ENCODE measurements at places on chromosomes 2 and 18. TPM values are rescaled to one million over a fixed set of nuclear protein-coding genes. Genes with fewer than 3 reads are reported as not detected.

- peak overlapping the region; percentile 55 for H3K27ac ChIP-seq
- peaks cover 32% of the 10 kb centered on the region for H3K4me1 ChIP-seq
- no peak overlapping the region for H3K4me3 ChIP-seq
Measured at GRCh38 chr2:190722835-190723234, 74.0 kb downstream of the NAB1 start.

- peak overlapping the region; percentile 92 for H3K27ac ChIP-seq
- H3K27me3 ChIP-seq = no peaks in the 10 kb centered on the region
- peak; percentile 60 for DNase-seq
- H3K4me3 ChIP-seq = no peak overlapping the region
- H3K36me3 ChIP-seq = peaks cover 2% of the 10 kb centered on the region
Measured at GRCh38 chr2:233418761-233419546, 64.7 kb downstream of the DGKD start.

DNA sequence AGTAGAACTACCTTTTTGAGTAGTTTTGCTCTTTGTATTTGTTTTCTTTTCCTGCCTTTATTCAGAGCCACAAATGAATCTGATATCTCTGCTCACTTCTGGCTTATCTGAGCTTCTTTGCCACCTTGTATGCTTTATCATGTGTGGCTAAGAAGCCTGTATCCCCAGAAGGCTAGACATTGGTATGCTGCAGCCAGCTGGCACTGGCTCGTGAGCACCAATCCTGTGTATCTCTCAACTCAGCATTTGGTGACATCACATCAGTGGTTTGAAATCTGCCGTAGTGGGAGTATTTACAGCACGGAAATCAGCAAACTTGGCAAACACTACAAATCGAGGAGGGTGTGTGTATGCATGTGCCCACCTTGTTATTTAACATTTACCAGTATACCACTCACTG, 183.7 kb upstream of the LHCGR start:
- peaks cover 24% of the 10 kb centered on the region for H3K27me3 ChIP-seq
- no peak for DNase-seq
- H3K27ac ChIP-seq = no peak overlapping the region
- no peak overlapping the region for H3K4me3 ChIP-seq
- no peaks in the 10 kb centered on the region for H3K36me3 ChIP-seq
- peaks cover 6% of the 10 kb centered on the region for H3K4me1 ChIP-seq

DNA sequence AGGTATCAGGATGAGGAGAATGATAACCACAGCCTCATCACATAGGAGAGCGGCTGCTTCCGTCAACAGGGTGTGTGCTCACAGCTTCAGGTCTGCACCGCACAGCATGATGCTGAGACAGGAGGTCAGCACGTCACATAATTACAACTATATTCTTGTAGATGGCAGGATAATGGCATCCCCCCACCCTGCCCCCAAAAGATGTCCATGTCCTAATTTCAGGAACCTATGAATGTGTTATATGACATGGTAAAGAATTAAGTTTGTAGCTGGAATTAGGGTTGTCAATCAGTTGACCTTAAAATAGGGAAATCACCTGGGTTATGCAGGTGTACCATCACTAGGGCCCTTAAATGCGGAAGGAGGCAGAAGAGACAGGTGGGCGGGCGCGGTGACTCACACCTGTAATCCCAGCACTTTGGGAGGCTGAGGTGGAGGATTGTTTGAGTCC, 73.9 kb downstream of the ARL4C start:
- H3K4me3 ChIP-seq = no peak overlapping the region
- no peak for DNase-seq
- H3K27me3 ChIP-seq = no peaks in the 10 kb centered on the region
- H3K27ac ChIP-seq = peak overlapping the region; percentile 85
- peaks cover 60% of the 10 kb centered on the region for H3K4me1 ChIP-seq

The ANKRD30B gene
- total RNA-seq = not detected

DNA sequence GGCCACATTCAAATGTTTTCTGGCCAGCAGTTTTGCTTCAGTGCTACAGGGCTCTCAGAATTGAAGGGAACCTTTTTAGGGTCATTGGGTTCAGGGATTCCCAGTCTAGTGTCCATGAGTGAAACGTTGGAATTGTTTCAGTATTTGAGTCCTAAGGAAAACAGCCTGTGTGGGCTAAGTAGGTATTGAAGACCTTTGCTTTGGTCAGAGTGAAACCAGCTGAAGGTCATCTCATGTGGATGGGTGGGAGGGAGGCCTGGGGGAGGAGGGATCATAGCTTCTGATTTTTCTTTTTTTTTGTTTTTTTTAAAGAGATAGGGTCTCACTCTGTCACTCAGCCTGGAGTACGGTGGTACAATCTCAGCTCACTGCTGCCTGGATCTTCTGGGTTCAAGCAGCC, 20.2 kb downstream of the B3GNT2 start:
- DNase-seq = no peak
- H3K4me1 ChIP-seq = peaks cover 49% of the 10 kb centered on the region
- H3K27me3 ChIP-seq = no peaks in the 10 kb centered on the region

DNA sequence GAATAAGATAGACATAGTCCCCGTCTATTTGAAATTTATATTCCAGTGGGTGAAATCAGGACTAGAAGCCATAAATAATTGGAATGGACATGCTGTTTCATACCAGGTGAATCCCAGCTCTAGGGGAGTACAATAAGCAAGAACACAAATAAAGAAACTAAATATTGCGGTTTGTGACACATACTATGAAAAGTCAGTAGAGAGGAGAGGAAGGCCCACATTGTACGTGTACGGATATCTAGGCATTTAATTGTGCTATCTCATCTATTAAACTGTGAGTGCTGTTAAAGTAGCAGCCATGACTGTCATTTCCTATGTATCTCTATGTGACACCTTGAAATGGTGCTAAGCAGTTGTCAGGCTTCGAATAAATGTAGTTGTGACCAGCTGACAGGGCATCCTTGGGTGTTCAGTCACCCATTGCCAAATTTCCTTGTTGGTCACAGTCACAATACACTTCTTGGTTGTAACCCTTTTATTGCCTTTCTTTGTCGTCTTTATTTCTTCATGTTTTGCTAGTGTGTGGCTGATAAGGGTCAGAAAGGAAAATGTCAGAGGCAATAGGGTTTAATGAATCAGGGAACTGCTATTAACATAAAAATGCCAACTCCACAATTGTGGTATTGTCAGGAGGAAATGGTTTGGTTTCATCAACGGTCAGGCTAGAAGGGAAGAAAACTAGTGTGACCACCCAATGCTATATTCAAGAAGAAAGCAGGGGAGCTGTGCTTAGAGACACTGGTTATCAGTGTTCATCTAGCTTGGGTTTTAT, 31.5 kb downstream of the CPO start:
- no peak overlapping the region for H3K27ac ChIP-seq
- peaks cover 9% of the 10 kb centered on the region for H3K27me3 ChIP-seq
- H3K36me3 ChIP-seq = no peaks in the 10 kb centered on the region
- H3K4me3 ChIP-seq = no peak overlapping the region
- no peak for DNase-seq

GRCh38 chr2:227877421-227878310, 6.2 kb downstream of the DAW1 start:
- H3K4me1 ChIP-seq = peaks cover 18% of the 10 kb centered on the region
- DNase-seq = peak; percentile 53
- H3K27ac ChIP-seq = peak overlapping the region; percentile 27

DNA sequence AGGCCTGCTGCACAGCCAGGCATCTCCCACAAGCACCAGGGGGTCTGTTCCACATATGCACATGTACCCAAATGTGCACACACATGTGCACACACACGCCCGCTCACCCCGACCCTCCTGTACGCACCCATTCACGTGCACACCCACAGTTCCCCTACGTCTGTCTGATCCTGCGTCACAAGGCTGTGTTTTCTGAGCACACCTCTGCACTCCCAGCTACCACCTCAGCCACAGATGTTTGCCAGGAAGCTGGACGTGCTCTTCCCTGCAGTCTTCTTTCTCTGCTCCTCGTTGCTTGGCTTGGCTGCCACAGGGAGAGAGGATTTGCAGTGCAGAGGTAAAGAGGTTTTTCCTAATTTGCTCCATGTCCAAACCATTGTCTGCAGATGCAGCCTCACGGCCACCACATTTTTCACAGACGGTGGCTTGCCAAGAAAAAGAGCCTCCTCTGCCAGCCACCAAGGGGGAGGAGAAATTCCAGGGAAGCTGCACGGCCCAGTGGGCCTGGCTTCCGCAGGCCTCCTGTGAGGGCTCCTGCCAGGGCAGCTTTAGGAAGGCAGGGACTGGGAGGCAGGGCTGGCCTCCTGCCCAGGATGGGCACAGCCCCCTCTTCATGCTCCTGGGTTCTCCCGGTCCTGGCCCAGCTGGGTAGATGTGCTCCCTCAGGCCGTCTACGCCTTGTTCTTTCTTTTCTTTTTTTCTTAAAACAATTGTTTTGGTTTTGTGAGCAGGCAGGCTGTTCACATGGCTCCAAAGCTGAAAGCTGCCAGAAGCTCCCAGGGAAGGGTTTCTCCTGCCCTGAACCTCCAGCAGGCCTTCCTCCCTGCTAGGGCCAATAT, 29.3 kb upstream of the HS6ST1 start:
- peak overlapping the region; percentile 68 for H3K27ac ChIP-seq
- peak; percentile 92 for DNase-seq
- peaks cover 4% of the 10 kb centered on the region for H3K36me3 ChIP-seq
- no peaks in the 10 kb centered on the region for H3K27me3 ChIP-seq
- no peak overlapping the region for H3K4me3 ChIP-seq

DNA sequence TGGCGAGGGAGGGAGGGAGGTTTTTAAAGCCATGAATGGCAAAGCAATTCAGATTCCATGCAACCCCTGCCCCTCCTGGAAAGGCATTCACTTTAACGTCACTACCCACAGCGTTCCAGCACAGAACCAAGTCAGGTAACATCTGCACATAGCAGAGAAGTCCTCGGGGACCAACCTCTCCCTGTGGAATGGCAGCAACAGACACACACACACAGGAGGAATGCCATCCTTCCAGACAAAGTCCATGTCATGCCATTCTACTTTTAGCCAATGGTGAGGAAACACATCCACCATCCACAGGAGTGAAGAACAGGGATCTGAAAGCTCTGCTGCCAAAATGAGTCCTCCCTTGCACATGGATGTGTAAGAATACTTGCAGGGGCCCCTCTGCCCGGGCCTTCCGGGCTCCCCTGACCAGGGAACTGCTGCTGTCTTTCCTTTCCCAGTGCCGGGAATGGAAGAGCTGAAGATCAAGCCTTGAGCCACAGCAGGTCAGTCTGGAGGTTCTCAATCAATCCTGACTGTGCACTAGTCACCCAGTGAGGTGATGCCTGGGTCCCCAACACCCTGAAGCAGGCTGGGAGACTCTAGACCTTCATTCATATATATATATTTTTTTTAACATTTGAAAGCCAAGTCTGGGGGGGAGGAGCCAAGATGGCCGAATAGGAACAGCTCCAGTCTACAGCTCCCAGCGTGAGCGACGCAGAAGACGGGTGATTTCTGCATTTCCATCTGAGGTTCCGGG, 63.7 kb downstream of the UXS1 start:
- H3K4me1 ChIP-seq = no peaks in the 10 kb centered on the region
- no peak overlapping the region for H3K27ac ChIP-seq
- peaks cover 4% of the 10 kb centered on the region for H3K36me3 ChIP-seq
- peak overlapping the region; percentile 38 for H3K4me3 ChIP-seq
- H3K27me3 ChIP-seq = no peaks in the 10 kb centered on the region

GRCh38 chr2:209547726-209548125, 123.9 kb downstream of the MAP2 start:
- H3K27ac ChIP-seq = no peak overlapping the region
- H3K27me3 ChIP-seq = no peaks in the 10 kb centered on the region
- peaks cover 24% of the 10 kb centered on the region for H3K4me1 ChIP-seq
- DNase-seq = no peak

DNA sequence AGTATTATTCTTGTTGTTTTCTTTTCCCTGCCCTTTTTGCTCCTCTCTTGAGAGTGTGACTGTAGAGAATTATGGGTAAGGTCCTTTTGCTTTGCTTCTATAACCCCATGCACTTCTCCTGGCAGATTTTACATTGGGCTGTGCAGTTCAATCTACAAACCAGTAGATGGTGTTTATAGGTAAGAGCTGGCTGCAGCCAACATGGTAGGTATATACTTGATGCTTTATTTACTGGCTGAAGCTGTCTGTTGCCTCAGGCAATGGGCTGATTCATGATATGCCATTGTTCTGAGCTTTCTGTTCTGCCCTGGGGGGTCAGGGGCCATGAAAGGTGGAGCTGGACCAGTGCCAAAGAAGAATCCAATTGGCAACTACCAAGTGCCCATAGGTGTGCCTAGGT, 48.3 kb upstream of the MYL1 start:
- no peaks in the 10 kb centered on the region for H3K36me3 ChIP-seq
- no peak for DNase-seq
- no peaks in the 10 kb centered on the region for H3K4me1 ChIP-seq
- H3K27ac ChIP-seq = no peak overlapping the region
- no peaks in the 10 kb centered on the region for H3K27me3 ChIP-seq
- no peak overlapping the region for H3K4me3 ChIP-seq

DNA sequence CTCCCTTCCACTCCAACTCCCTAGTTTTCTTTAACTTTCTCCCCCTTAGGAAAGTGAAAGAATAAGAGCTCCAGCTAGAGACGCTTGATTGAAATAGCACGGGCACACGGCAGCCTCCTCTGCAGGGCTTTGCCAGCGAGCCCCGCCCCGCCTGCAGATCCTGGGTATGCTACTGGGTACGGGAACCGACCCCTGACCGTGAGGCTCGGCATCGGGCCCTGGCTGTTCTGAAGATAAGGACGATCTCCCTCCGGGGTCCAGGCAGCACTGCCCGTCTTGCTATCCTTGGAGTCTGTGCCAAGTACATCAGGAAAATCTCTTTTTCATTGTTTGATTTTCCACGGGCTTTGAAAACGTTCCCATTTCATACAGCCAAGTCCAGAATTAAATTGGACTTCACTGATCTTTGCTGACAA, 284.5 kb downstream of the MTX2 start:
- no peak overlapping the region for H3K4me3 ChIP-seq
- no peak for DNase-seq
- no peaks in the 10 kb centered on the region for H3K4me1 ChIP-seq
- H3K27me3 ChIP-seq = peaks cover 48% of the 10 kb centered on the region

DNA sequence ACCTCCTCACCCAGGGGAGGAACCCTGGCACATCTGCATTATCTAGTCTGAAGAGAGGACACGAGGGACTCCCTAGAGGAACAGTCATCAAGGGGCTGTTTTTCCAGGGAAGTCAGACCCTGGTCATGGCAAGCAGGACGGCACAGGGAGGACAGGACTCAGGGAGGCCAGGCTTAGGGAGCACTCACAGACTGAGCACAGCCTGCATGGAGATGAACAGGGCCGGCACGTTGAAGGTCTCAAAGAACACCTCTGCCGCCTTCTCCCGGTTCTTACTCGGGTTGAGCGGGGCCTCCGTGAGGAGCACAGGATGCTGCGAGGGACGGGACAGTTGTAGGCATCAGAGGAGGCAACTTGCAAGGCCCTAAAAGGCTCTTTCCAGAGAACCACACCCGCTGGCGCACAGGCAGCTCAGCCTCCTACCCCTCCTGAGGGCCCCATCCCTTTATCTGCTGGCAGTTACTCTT, 5.1 kb downstream of the ACTR1B start:
- no peak for DNase-seq
- peaks cover 28% of the 10 kb centered on the region for H3K4me1 ChIP-seq
- peaks cover 31% of the 10 kb centered on the region for H3K36me3 ChIP-seq
- H3K27me3 ChIP-seq = no peaks in the 10 kb centered on the region
- no peak overlapping the region for H3K27ac ChIP-seq

- peak overlapping the region; percentile 29 for H3K4me3 ChIP-seq
- peaks cover 18% of the 10 kb centered on the region for H3K27me3 ChIP-seq
- no peak overlapping the region for H3K27ac ChIP-seq
- no peaks in the 10 kb centered on the region for H3K36me3 ChIP-seq
- H3K4me1 ChIP-seq = peaks cover 16% of the 10 kb centered on the region
Measured at GRCh38 chr2:10548626-10549025, 100.5 kb upstream of the ODC1 start.

- H3K27ac ChIP-seq = no peak overlapping the region
- no peaks in the 10 kb centered on the region for H3K36me3 ChIP-seq
- H3K4me3 ChIP-seq = no peak overlapping the region
- no peak for DNase-seq
- no peaks in the 10 kb centered on the region for H3K27me3 ChIP-seq
Measured at GRCh38 chr2:225779829-225780228, 380.3 kb downstream of the NYAP2 start.
